ENCODE measurements at places on chromosomes 7 and 10.

- no peak for DNase-seq
These were observed 81.9 kb downstream of the KCNMA1 start for GRCh38 chr10:77555591-77556212.

- DNase-seq, result no peak
These were observed 115.2 kb upstream of the GDF10 start for GRCh38 chr10:47184724-47185330.

DNA sequence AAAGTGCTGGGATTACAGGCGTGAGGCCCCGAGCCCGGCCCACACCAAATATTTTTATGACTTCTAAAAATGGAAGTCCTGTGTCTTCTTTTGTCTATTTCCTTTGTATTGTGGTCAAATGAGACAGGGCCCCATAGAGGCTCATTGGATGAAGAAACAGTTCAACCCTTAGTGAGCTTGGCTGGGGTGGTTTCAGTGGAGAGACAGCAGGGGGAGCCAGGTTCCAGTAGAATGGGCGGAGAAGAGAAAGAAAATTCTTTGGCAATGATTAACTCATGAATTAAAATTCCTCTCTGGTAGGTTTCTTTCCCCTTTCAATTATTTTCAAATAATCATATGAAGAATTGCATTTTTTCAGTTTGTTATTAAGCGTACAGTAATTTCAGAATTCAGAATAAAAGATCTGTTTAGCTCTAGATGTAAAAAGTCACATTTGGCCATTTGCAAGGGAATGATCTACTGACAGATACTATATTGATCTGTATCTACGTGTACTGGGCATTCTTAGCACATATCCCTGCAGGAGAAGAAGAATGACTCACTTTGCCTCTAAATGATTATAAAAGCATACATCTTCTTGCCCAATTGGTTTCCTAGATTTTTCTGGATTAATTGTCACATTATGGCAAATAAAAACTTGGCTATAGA is 43.2 kb downstream of the PNLIPRP3 start:
- no peak for DNase-seq

GRCh38 chr7:40098810-40099209 is 35.6 kb downstream of the MPLKIP start:
- DNase-seq, result no peak

- DNase-seq, result no peak
These were observed 23.8 kb downstream of the SUFU start for GRCh38 chr10:102527546-102527945.

DNA sequence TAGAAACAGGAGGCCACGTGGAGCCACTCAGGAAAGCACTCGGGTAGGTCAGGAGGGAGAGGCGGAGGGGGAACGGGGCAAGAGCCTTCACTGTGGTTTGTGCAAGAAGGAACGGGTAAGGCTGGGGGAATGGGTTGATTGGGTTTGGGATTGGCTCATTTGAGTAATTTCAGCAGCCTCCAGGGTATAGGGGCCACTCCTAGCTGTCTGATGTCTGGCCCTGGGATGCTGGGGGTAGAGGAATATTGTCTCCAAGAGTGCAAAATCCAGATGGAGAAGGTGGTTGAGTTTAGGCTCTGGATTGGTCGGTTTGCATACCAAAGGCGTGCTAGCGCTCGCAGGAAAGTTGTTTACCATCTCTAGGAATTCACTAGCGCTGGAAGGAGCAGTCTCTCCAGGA is 47.2 kb downstream of the MYL10 start:
- DNase-seq, result no peak

GRCh38 chr10:107427016-107427415 is 262.5 kb upstream of the SORCS1 start:
- DNase-seq, result no peak

DNA sequence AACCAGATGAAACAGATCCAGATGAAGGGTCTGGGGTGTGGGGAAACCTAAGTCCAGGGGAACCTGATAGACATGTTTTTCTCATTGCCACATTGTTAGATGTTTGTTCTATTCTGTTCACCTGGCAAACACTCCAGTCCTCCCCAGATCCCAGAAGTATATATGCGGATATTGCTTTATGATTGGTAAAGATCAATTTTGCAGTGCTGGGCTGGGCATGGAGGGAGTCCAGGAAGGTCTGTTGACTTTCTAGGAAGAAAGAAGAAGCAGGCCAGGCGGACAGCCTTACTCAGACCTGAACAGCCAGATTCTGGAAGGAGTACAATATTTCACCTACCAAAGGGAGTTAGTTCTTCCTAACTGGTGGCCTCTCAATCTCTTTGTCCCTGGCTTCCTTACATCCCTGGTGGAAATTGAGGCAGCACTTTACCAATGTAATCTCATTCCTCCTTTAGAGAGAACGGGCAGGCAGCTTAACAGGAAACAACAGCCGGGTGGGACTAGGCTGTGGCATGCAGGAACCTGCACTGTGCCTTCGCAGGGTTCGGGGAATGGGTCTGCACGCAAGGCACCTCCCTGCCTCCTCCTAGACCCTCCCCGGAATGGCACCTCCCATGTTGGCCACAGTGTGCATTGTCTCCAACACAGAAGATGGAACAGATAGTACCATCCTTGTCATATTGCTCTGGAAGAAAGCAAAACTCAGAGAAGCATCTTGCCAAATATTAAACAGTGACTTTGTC is 930 bp downstream of the GIMAP6 start:
- no peak for DNase-seq

GRCh38 chr7:142194201-142194600 is 63.7 kb downstream of the PRSS58 start:
- no peak for DNase-seq

DNA sequence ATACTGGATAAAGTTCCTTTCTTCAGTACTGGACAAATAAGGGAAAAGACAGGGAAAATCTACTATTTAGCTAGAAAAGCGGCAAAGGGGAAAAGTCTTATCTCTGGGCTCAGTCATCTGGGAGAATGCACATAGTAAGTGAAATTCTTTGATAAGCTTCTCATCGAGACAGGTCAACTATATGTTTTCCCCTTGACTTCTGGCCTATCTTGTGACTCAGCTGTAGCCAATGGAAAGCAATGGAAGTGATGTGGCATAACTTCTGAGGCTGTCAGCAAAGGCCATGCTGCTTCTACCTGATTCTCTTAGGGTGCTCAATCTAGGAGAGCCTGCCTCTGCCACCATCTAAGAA is 91.9 kb downstream of the PCGF5 start:
- no peak for DNase-seq

- no peak for DNase-seq
These were observed 680.8 kb downstream of the LRMDA start for GRCh38 chr10:76111986-76112825.

- no peak for DNase-seq
These were observed 18.1 kb downstream of the NOC3L start for GRCh38 chr10:94344522-94345122.

GRCh38 chr7:24936121-24936824 is 43.7 kb downstream of the OSBPL3 start:
- DNase-seq, result no peak

DNA sequence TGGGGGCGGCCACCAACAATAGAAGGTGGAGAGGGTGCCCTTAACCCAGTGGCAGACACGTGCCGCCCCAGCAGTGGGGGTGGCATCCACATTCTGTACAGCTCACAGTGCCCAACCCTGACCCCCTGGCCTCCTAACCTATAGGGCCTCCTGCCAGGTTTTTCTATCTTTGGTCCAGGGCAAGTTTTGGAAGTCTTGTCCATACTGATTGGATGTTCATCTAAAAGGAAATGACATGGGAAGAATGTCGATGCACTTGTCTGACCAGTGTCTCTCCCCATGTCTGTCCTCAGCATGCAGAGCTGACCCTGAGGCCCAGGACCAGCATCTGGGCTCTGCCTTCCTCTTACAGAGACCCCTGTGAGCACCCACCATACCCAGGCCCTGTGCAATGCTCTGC is 32.3 kb upstream of the ANTXRL start:
- DNase-seq, result no peak

GRCh38 chr10:102493771-102494170 is 8.7 kb downstream of the ACTR1A start:
- DNase-seq, result no peak

- no peak for DNase-seq
These were observed 19.0 kb downstream of the GBF1 start for GRCh38 chr10:102264371-102264770.

GRCh38 chr7:100488333-100489095 is 4.8 kb downstream of the NYAP1 start:
- DNase-seq, result no peak

DNA sequence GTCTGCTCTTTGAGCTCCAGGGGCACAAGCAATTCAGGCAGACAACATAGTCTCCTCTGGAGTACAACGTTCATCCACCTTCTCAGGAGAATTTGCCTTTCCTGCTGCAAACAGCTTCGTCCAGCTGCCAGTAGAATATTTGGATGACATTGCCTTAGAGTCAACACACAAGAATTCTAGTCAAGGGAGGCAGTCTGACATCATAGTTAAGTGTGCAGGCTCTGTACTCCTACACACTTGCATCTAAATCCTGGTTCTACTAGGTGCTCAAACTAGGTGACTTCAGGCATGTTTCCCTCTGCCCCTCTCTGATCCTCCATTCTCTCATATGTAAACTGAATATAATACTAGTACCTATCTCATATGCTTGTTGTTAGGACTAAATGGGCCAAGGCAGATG is 314.8 kb downstream of the HPSE2 start:
- DNase-seq, result no peak
